ENCODE measurements at places on chromosomes 2 and 18.

DNA sequence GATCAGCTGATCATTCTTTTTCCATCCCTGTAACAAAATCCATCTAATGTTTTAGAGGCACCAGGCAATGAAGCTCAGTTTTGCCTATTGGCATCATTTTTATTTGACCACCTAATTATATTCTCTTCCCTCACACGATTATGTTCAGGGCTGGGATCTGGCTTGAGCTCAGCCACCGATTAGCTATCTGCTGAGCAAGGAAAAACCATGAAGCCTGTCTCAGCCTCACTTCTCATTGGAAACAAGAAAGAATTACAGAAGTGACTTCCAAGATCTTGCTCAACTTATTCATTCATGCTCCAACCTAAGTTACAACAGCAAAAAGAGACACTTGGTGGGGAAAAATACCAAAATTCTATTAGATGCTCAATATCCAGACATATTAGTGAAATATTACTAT, 139.0 kb upstream of the SH3BP4 start:
- DNase-seq, result no peak

- no peak for DNase-seq
Observed at GRCh38 chr2:33215299-33215698, 261.1 kb upstream of the RASGRP3 start.

DNA sequence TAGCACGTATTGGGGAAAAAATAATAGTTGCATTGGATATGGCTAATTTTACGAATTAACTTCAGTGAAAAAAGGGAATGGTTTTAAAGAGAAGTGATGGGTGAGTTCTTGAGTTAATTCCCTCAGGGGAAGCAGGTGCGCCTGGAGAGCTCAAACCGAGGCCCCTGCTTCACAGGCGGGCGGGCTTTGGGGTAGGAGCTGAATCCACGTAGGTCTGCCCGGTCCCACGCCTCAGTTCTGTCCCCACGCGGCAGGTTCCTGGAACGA, 44.1 kb downstream of the GORASP2 start:
- no peak for DNase-seq

GRCh38 chr18:79918615-79919011, 32.8 kb downstream of the SLC66A2 start:
- DNase-seq, result no peak

DNA sequence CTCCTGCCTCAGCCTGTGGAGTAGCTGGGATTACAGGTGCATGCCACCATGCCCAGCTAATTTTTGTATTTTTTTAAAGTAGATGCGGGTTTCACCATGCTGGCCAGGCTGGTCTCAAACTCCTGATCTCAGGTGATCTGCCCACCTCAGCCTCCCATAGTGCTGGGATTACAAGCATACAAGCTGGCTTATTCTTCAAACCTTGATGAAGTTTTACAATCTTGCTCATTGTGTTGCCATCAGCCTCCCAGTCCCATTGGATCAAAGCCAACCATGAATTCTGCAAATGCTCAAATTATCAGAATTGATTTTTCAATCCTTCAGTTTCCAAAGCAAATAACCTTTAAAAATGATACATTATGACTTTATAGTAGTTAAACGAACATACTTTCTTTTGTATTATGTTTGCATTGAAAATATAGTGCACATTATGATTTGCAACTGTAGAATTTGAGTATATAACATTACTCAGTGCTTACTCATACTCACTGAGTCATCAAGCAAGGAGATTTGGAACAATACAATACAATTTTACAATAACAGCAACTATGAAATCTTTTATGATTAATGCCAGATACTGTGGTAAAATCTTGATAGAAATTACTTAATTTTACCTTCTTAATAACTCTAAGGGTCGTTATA, 1491.9 kb upstream of the CELF4 start:
- no peak for DNase-seq

- no peak for DNase-seq
Observed at GRCh38 chr2:206001912-206002311, 84.1 kb downstream of the INO80D start.

DNA sequence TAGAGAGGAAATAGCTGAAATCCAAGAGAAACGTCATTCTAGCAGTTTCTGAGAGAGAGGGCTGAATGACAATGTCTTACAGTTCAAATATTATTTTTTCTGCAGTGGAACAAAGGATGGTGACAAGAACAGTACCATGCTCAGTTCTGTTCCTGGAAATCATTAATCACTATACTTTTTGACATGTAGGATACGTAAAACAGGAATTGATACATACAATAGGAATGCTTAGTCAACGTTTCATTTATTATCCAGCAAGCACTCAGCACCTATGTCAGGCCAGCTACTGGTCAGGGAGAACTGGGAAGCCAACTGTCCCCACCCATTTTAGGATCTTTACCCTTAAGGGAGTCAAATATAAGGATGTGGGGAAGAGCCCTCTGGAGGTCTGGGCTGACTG, 114.7 kb downstream of the DHRS9 start:
- no peak for DNase-seq

GRCh38 chr2:36528274-36528673, 69.7 kb downstream of the FEZ2 start:
- no peak for DNase-seq

- DNase-seq, result no peak
Observed at GRCh38 chr18:35842536-35842935, 129.9 kb upstream of the RMP24 start.

DNA sequence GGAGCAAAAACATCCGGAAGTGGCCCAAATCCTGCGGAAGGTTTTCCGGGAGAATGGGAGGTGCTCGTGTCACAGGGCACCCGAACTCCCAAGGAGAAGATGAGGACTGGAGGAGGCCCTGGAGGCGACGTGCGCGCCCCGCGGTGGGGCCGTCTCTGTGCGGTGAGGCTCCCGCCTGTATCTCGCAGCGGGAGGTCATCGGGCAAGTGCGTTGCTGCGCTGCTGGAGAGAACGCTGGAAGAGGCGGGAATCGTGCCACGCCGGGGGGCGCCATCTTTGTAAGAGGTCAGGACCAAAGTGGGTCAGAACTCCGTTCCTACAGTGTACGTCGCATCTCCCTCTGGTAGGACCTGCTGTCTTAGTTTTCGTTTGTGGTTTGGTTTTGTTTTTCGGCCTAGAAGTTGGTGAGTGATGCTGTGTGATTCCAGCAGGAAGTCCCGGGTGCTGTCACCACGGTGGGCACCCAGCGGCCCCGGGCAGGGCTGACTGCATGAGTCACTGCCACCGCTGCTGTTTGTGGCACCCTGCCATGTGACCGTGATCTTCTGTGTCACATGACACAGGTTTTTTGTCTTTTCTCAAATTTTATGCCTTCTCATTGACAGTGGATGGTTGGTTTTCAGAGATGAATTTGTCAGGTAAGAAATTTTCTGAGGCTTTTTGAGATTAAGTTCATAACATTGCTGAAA, 21.5 kb upstream of the ATP9B start:
- DNase-seq, result no peak

GRCh38 chr2:10919771-10920621, 8.3 kb downstream of the KCNF1 start:
- DNase-seq, result no peak

GRCh38 chr2:127606625-127607398, 39.1 kb upstream of the GPR17 start:
- DNase-seq, result no peak

DNA sequence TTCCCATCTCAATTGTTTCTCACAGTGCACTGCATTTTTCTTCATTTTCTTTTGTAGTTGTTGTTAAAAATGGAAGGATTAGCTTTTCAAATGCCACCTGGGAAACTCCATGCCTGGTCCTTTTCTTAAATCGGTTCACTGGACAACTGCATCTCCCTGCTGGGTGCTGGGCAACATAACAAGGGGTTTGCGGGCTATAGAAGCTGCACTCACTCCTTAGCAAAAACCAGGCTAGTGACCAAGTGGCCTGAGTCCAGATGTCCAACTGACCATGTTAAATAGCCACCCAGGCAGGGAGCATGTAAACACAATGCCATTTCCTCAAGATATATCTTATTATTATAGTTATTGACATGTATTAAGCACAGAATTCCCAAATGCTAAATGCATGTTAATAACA, 264.9 kb downstream of the ICOS start:
- no peak for DNase-seq

DNA sequence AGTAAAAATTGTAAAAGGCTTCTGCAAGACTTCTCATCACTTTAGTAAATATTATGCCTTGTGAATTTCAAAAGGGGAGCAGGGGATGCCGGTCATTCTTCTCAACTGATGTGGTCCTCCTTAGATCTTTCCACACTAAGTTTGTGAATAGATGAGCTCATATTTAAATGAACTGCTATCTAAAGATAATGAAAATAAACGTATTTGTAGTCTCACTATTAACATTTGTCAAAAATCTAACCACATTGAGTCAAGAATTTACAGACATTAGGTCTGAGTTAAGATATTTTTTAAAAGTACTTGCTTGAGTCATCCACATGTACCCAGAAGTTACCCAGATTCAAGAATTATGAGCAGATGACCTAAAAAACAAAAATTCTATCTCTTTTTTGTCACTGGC, 6.5 kb downstream of the PRPF40A start:
- no peak for DNase-seq

DNA sequence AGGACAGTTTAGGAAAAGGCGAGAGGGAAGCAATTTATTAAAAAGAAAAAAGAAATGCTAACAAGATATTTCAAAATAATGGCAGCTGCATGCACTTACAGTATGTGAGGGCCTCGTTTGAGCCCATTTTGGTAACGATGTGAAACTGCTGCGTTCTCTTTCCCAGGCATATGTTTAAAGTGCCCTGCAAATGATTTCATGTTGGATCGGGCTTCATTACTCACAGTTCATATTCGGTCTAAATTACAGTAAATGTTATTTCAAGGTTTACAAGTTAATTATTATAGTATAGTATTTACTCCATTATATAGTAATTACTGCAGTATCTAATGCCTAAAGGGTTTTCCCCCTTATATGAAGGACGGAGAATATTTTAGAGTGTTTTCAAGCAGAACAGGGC, 679.1 kb downstream of the BCL11A start:
- no peak for DNase-seq

DNA sequence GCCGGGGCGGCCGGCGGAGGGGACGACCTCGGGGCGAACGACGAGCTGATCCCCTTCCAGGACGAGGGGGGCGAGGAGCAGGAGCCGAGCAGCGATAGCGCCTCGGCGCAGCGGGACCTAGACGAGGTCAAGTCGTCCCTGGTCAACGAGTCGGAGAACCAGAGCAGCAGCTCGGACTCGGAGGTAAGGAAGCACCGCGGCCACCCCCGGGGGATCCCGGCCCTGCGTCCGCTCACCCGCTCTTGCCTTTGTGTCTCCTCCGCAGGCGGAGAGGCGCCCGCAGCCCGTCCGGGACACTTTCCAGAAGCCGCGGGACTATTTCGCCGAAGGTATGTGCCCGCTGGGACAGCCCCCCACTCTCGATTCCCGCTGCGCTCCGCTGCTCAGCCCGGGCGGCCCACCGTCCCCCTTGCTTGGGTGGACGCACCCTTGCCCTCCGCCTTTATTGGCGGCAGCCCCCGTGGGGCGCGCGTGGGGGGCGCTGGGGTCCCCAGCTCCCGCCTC, 611 bp downstream of the TCF7L1 start:
- DNase-seq, result no peak

- DNase-seq, result no peak
Observed at GRCh38 chr2:241858206-241859016, at the start of gene PDCD1. PDCD1 (minus strand) TSS chr2:241858894; CDS start chr2:241858838, 56 bp downstream.

DNA sequence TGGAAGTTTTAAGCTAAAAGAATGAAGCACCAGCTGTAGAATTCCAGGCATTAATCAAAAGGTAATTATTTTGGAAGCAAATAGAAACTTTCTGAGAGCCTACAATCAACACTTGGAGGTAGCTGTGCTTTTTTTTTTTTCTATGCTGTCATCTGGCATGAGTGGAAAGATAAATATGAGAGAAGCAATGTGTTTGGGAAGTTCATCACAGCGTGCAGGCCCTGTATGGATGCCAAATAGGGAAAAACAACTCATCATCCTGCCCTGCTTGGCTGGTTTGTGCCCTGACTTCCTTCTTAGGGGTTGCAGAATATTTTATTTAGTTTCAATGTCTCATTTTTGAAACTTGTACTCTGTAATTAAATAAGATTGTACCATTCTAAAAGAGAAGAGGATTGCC, 437.4 kb downstream of the PIK3C3 start:
- DNase-seq, result no peak

DNA sequence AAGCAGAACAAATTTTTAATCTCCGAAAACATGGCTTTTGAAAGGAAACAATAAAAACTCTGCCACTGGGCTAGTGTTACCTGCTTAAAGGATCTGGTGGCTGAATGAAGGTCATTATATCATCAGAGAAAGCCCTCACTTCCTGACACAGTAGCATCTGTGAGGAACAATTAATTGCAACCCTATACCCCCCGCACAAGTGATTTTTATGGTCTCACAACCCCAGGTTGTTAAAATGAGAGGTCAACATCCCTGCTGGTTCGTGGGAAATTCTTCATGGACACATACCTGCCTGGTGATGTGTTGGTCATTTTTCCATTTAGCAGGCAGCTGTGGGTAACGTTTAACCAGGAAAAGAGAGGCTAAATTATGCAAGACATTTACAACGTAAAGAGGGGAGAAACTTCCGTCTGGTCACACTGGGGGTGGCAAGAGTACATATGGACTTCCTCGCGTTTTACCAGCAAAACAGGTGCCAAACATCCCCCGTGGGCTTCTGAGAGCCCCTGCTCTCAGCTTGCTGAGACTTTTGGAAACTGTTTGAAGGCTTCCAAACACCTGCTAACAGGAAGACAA, 29.2 kb downstream of the NIFK start:
- no peak for DNase-seq

DNA sequence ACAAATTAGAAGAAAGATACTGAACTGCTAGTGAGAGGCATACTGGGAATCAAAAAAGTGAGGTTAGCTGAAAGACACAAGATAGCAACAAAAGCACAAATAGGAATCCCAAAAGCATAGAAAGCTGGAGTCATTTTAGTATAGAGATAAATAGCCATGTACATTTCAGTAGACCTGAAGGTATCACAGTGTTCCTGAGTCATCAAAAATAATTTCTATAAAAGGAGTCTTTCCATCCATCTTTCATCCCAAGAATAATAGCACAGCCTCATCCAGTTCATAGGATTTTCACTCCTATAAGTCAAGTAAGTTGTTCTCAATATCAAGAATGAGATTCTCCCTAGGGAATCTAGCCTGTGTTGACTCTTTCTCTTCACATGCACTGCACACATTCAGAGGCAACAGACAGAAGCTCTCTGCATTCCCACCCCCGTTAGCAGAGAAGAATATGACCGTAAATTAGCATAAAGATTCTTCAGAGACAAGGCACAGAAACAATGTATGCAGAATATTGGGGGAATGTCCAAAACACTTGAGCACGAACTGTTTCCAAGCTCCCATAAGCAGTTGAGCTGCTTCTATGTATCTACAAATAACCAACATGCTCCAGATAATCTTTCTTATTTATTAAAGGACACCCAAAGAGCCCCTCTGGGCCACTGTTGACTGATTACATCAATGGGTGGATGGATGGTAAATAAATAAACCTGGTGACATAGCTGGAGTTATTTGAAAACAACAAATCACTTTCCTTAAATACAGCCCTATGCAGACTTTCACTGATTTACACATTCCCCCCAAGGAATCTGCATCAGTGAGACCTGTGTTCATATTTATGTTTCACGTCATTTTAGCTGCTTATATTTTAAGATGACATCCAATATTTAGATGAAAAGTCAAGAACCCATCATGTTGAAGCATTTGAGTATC, 174.5 kb upstream of the PKDCC start:
- no peak for DNase-seq

GRCh38 chr2:88933980-88934379, 242.5 kb downstream of the RPIA start:
- no peak for DNase-seq

Data from NK-92 treated with Interleukin-12 subunit alpha and Interleukin-12 subunit beta, amount 100 ng/mL, for 24 hours (cell line).